Sciatic nerve (tissue), 2 donors: ENCODE measurements at places on chromosomes 5 and 9. TPM values are rescaled to one million over a fixed set of nuclear protein-coding genes. Genes with fewer than 3 reads are reported as not detected.

Gene IFNB1
- total RNA-seq, result not detected

Gene GPR150
- 0.49 TPM for total RNA-seq

Gene SPEF2
- total RNA-seq, result 14.4 TPM

- no peak for DNase-seq
Observed at GRCh38 chr9:99425923-99426842, 204.1 kb downstream of the SEC61B start.

- DNase-seq, result no peak
Observed at GRCh38 chr5:79834098-79834753, 144.6 kb downstream of the CMYA5 start.
